ENCODE measurements at places on chromosomes 1 and 21.
A peak's percentile ranks its signal among the peaks of the same experiment; 100 is the strongest.

DNA sequence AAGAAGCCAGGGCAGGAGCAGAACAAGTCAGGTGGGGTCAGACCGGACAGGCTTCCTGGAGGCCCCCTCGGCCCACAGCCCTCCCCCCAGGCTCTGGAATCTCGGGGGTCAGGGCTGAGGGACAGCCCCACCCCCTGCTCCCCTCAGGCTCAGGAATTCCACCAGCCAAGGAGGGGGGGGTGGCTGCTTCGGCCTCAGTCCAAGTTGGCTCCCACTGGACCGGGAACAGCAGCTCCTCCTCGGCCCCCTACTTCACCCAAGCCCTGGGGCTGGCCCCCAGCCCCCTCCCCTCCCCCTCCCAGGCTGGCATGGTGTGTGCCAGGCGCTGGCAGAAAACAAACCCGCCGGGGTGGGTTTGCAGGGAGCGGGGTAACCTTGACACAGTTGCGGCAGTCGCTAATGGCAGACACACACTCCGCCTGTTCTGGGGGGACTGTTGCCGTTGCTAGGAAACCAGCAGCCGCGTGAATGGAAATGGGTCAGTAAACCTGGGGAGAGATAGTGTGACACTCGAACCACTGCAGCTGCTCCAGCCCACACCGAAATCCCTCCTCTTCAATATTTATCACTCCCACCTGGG lies 32.4 kb downstream of the AHDC1 start:
- DNase-seq = no peak

- DNase-seq = no peak
These were observed 93.4 kb downstream of the BCAR3 start for GRCh38 chr1:93588206-93588605.

GRCh38 chr1:47712596-47713299 lies 274.9 kb downstream of the FOXD2 start:
- no peak for DNase-seq

- DNase-seq = peak; percentile 58
These were observed 19.7 kb downstream of the CDK18 start for GRCh38 chr1:205523891-205524793.

DNA sequence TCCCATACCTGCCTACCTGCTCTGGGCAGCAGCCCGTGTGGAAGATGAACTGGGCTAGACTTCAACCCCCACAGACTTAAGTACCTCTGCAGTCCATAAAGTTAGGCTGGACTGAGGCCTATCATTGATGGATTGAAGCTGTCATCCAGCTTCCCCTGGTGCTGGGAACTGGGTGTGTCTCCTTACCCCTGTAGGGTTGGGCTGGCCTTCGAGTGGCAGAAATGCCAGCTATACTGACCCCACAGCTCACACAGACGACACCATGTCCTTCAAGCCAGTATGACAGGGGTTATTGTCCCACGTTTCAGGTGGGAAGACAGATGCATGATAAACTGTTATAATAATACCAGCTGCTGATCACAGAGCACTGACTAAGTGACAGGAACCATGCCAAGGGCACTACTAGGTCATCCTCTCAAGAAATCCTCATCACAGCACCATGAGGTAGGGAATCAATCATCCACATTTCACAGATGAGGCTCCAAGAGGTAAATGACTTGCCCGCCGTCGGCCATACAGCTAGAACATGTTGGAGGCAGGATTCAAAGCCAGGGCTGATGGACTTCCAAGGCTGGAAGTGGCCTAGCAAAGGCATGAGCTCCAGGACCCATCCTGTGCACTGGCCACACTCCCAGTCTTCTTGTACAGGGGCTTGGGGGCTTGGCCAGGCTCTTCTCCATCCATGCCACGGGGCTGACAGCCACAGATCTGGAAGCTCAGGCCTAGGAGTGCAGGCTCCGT lies at the start of gene BEST4:
BEST4 (minus strand) TSS at position 51 of the 741 bp plus-strand sequence. CDS start 465 bp downstream, outside the sequence.
- DNase-seq = no peak

GRCh38 chr1:152162792-152163463 lies 3.9 kb upstream of the RPTN start:
- no peak for DNase-seq

- DNase-seq = no peak
These were observed 45.3 kb downstream of the ITSN1 start for GRCh38 chr21:33687634-33688033.

- DNase-seq = no peak
These were observed 4.9 kb upstream of the B4GALT3 start for GRCh38 chr1:161182214-161182613.

- no peak for DNase-seq
These were observed 11.2 kb upstream of the RNF223 start for GRCh38 chr1:1085171-1085841.

DNA sequence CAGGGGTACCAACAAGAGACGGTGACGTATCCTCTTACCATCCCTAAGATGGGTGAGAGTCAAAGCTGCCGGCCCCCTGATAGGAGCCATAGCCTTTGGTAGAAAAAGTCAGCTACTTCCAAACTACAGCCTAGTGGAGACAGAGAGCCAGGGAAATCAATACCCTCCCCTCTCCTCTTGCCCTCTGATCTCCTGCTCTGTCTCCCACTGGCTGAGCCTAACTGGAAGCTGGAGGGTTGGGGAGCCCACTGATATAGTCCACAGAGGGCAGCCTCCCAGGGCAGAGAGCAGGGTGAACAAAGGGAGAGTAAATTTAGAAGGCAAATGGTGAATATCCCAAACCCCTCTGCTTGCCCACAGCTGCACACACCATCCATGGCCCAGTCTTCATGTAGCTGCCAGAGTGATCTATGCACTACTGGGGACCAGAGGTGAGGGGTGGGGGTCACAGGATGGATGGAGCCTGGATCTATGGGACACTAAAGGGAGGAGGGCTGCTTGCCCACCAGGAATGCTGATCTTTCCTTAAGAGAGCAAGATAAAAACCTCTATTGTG lies 80.0 kb downstream of the DHRS3 start:
- no peak for DNase-seq
